Right renal pelvis (tissue), 4 donors: ENCODE measurements at places on chromosomes 5 and 9. TPM values are rescaled to one million over a fixed set of nuclear protein-coding genes. Genes with fewer than 3 reads are reported as not detected.

DNA sequence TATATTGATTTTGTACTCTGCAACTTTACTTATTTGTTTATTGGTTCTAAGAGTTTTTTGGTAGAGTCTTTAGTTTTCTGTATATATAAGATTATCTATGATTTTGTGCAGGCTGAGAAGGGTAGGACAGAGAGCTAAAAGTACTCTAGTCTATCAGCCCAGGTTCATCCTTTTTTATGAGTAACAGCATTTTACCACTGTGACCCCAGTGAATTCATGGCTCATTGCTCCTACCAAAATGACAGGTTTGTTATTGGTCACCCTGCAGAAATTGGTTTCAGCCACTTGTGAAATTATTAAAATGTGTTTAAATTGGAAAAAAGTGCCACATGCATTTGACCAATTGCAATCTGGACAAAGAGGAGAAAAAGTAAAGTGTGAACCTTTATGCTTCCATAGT is 421.4 kb upstream of the DAB2 start:
- DNase-seq, result no peak

GRCh38 chr5:169161022-169161680 is 139.8 kb downstream of the SLIT3 start:
- peak; percentile 48 for DNase-seq

- no peak for DNase-seq
These were observed 1.6 kb downstream of the SOWAHA start for GRCh38 chr5:132814503-132815294.

- DNase-seq, result no peak
These were observed 64.8 kb downstream of the GRIN3A start for GRCh38 chr9:101673642-101674041.

- DNase-seq, result no peak
These were observed 137.0 kb downstream of the PAX5 start for GRCh38 chr9:36897019-36897418.

DNA sequence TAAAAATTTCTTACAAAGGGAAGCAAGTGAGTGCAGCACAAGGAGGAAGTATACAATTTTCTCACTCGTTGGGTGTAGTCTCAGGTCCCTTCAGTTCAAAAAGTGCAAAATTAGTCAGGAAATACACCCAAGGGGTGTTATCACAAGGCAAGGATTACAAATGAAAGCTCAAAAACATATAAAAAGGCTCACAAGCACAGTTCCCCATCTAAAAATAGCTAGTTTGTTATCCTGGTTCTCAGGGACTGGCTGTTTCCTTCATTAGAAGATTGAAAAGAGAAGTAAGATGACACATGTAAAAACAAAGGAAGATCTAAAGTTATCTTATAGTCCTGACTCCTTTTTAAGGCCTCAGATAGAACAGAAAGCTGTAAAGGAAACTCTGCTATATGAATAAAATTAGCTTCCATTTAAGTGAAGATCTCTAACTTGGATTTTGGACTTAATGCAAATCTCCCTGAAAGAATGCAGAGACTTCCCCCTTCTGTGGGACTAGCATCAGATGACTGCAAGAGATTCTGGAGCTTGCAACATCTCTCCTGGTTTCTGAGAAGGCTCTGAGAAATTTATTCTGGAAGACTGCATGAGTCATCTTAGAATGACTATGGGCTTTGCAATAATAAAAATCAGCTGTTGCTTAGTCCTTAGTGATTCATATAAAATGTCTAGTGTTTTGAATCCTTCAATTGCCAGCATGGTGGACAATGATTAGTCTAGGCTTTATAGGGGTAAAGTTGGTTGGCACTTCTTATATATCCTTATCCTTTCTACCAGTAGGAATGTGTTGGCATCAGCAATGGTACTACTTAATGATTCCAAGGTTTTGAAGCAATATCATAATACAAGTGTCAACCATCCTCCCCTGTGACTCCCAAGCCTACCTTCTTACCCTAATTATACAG is 25.4 kb downstream of the DAB2 start:
- DNase-seq, result no peak

- DNase-seq, result no peak
These were observed 53.2 kb downstream of the TRIP13 start for GRCh38 chr5:945691-946551.

- DNase-seq, result no peak
These were observed 88.9 kb upstream of the PLPPR1 start for GRCh38 chr9:100939636-100940035.

- no peak for DNase-seq
These were observed 122.2 kb upstream of the CACNA1B start for GRCh38 chr9:137755261-137755927.

DNA sequence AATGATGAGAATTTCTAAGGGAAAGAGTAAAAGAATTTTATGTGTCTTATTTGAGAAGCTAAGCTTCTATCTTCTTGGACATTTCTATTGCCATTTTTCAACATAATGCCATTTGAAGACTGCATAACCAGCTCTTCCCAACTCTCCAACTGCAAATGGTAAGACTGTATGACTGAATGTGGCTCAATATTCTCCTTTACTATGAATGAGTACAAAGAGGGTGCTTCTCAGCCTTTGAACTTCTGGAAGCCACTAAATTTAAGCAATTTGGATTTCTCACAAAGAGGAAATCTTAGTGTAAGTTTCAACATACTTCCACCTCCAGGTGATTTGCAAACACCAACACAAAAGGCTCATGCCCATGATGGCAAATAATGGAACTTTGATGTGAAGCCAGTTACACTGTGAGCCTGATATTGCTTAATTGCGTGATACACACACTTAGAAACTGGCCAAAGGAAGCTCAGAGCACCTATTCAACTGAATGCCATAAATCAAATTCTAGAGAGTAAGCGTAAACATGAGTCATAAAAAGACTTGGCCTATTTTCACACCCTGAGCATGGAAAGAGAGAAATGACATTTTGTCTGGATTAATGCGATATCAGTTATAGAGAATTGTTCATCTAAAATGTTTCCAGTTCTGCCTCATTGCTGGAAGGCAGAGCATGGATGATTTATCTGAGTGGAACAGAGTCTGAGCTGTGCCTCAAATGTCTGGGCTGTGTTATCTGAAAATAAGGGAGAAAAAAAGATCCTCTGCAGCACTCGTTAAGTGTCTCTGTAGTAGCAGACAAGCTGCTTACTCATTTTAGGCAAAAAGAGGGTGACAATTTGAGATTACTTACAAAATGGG is 145.3 kb downstream of the PLK2 start:
- DNase-seq, result no peak

GRCh38 chr5:2187156-2187555 is 304.4 kb upstream of the IRX4 start:
- DNase-seq, result no peak

- no peak for DNase-seq
These were observed 3.4 kb upstream of the FGFR4 start for GRCh38 chr5:177083357-177083756.

DNA sequence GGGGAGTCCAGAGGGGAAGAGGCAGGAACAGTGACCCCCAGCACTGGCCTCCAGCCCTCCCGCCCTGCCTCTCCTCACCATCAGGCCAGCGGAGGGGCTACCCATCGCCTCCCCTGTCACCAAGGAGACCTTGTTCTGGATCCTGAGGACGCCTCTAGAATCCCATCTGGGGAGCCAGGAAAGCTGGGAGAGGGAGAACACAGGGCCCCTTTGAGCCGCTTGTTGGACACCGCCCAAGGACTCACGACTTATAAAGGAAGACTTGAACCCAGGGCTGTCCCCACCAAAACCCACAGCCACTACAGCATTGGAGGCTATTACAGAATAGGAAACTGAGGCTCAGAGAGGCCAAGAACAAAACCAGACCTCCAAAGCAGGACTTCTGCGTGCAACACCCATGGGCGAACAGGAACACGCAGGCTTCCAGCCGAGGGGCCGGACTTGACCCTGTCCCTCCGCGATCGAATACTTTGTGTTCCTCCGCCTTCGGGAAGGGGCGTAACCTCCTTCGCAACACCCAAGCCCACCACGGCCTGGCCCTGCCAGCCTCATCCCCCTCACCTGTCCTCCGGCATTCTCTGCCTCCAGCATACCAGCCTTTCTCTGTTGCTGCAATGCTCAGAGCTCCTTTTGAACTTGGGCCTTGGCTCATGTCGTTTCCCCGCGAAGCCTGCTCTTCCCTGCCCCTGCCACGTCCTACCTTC is 54.2 kb downstream of the C9orf50 start:
- DNase-seq, result no peak

GRCh38 chr9:77847059-77847499 is 184.5 kb downstream of the GNAQ start:
- DNase-seq, result no peak

DNA sequence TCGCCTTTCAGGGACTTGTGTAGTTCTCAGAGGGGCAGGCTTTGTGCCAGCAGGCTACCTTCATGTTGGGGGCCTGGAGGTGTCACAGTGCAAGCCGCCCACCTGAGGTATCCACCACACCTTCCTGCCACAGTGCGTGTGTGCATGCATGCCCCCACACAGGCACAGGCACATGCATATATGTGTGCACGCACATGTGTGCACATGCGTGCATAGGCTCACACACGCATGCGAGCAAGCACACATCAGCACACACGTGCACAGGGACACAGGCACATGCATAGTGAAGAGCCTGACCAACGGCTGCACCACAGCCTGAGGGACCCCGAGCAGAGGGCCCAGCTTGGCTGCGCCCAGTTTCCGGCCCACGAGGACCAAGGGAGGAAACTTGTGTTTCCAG is 36.1 kb downstream of the IRX4 start:
- no peak for DNase-seq

DNA sequence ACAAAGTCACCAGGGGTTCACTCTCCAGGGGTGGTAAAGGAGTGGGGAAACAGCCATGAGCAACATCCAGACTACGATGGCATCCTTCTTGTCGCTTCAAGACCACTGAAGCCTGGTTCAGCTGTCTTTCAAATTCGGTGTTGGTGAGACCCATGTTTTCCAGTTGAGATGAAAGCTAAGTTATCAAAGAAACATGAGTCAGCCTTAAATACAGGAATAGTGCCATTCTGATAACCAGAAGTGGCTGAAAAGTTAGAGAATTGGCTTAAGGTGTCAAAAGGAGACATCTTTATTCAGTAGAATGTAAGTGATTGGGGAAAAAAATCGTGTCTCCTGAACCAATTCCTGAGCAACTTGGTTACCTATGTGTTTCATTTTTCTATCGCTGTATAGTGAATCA is 7.0 kb upstream of the CARD19 start:
- DNase-seq, result no peak

DNA sequence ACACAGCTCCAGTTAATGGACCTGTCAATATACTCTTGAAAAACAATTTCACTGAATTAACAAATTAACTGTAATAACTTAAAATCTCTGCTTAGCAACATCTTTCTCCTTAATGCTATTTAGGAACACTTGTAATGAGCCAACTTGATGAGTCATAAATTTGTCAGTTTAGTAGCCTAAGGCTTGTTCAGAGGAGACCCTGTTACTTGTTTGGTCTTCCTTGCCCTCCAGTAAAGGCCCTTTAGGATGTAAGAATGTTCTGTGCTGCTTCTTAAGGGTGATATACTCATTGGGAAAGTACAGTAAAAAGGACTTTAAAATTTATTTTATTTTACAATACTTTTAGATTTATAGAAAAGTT is 11.4 kb upstream of the MATR3 start:
- DNase-seq, result no peak

DNA sequence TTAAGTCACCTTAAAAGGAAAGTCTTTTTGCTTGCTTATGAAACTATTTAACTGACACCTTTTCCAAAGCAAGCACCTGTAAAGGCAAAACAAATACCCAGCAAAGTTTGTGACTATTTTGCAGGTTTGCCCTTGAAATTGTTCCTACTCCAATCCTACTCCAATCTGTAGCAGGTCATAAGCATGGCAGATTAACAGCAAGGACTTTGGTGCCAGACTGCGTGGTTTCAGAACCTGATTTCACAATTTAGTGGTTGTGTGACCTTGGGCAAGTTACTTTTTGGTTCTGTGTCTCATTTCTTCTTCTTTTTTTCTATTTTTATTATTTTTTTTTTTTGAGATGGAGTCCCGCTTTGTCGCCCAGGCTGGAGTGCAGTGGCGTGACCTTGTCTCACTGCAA is 282.1 kb downstream of the RFX3 start:
- no peak for DNase-seq

DNA sequence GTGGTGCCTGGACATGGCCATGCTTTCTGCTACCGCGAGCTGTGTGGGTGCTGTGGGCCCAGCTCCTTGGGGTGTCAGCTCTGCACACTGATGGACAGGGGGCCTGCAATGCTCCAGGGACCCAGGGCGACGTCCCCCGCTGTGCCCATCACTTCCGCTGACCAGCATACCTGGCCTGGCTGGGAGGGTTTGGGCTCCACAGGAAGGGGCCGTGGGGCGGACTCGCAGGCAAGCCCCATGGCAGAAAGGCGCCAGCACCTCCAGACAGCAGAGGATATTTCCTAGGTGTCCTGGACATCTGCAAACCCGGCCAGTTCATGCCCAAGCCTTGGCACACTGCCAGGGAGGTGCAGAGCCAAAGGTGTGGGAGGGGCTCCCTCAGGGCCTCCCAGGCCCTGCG is 295.8 kb upstream of the IRX4 start:
- no peak for DNase-seq

DNA sequence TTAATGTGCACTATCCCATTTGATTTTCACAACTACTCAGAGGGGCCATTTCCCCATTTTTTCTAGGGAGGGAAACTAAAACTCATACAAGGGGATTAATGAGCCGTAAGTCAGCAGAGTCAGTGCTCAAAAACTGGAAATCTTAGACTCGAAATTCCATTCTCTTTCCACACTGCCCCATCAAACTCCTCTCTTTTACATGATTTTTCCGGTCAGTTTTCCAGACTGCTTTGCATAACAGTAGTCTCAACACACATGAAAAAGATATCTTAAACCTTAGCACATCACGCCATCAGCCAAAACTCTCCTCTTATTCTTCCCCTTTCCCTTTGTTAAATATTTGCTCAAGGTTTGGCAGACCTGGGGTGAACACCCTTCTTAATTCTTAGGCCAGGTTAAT is 332.0 kb downstream of the RFX3 start:
- no peak for DNase-seq

DNA sequence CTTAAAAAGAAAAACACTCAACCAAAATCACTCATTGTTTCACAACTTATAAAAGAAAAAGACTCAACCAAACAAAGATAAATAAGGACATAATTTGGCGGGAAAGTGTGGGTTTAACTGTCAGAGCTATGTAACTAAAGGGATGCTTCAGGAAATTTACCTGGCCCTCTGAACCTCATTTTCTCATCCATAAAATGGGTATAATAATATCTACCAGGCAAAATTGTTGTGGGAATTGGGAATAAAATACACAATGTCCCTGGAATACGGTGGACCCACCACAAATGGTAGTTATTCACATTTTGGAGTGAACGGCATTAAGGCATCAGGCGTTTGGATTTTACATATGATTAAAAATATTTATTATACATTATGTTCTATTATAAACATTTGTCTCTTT is 228.5 kb upstream of the ANKRD55 start:
- DNase-seq, result no peak

- DNase-seq, result no peak
These were observed 74.1 kb upstream of the RPS23 start for GRCh38 chr5:82352146-82352791.

The PRRX2 gene
- polyA plus RNA-seq, result 1.8 TPM

The CTSV gene
- polyA plus RNA-seq, result 25.9 TPM

The FUT7 gene
- polyA plus RNA-seq, result not detected

The CEL gene
- polyA plus RNA-seq, result 4.5 TPM

The PCDHB8 gene
- polyA plus RNA-seq, result 3.9 TPM

The TNC gene
- 391 TPM for polyA plus RNA-seq

The CRB2 gene
- 22.7 TPM for polyA plus RNA-seq

The RANBP6 gene
- polyA plus RNA-seq, result 28.4 TPM

The PCDHB13 gene
- polyA plus RNA-seq, result 5.9 TPM

The GARIN3 gene
- polyA plus RNA-seq, result not detected
